AG10803 (cell line): ENCODE measurements at places on chromosomes 5 and 9.

- peak; percentile 88 for DNase-seq
Measured at GRCh38 chr9:91207729-91208418, 153.8 kb downstream of the AUH start.

- no peak for DNase-seq
Measured at GRCh38 chr5:38059876-38060275, 198.5 kb upstream of the EGFLAM start.

GRCh38 chr5:9582406-9582805 lies 36.5 kb upstream of the SEMA5A start:
- DNase-seq = peak; percentile 16

DNA sequence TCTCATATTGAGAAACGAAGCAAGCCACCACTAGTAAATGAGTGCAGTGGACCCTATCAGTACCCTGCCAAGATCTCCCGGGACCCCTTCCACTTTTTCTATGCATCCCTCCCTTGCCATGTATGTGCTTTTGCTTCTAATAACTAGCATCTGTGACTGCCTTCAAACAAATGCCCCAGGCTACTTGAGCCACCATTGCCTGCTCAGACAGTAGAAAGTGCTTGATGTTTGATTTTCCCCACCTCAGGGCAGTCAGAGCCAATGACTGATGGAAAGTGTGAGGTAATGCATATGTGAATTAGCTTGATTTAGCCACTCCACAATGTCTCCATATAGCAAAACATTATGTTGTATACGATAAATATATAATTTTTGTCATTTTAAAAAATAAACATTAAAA lies 797.3 kb upstream of the ACO1 start:
- DNase-seq = no peak

DNA sequence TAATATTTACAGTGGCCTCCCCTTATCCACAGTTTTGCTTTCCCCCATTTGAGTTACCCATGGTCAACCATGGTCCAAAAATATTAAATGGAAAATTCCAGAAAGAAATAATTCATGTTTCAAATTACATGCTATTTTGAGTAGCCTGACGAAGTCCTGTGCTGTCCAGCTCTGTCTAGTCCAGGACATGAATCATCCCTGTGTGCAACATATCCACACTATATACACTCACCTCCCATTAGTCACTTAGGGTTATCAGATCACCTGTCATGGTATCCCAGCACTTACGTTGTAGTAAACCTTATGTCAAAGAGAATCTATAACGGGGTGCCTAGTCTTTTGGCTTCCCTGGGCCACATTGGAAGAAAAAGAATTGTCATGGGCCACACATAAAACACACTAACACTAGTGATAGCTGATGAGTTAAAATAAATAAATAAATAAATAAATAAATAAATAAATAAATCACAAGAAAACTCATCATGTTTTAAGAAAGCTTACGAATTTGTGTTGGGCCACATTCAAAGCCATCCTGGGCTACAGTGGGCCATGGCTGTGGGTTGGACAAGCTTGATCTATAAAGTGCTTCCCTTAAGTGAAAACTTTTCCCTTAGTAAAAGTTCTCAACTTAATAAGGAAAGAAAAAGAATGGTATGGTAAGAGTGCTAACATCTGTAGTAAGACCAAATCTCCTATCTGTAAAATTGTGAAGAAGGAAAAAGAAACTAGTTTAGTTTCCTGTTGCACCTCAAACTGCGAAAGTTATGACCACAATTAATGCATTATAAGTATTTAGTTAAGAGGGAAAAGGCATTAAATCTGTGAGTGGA lies 15.9 kb upstream of the OMD start:
- peak; percentile 51 for DNase-seq
